ENCODE measurements at places on chromosomes 3 and 15.

- DNase-seq: no peak
Observed at GRCh38 chr3:2097641-2098191, 950 bp upstream of the CNTN4 start.

DNA sequence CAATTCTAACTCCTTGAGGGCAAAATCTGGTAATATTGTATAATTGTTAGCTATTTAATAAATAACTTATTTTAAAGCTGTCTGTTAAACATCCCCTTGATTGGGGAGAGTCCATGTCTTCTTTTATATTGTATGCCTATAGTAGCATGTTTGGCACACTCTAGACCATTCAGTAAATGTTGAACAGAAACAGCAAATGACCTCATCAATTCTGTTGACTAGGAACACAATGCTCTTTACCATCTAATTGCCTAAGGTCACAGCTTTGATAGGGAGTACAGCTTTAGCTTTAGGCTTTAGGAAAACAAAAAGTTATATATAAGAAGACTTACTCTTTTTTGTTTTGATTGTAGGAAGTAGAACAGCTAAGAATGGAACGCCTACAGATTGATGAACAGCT is 27.0 kb downstream of the DNAJC19 start:
- DNase-seq: no peak

DNA sequence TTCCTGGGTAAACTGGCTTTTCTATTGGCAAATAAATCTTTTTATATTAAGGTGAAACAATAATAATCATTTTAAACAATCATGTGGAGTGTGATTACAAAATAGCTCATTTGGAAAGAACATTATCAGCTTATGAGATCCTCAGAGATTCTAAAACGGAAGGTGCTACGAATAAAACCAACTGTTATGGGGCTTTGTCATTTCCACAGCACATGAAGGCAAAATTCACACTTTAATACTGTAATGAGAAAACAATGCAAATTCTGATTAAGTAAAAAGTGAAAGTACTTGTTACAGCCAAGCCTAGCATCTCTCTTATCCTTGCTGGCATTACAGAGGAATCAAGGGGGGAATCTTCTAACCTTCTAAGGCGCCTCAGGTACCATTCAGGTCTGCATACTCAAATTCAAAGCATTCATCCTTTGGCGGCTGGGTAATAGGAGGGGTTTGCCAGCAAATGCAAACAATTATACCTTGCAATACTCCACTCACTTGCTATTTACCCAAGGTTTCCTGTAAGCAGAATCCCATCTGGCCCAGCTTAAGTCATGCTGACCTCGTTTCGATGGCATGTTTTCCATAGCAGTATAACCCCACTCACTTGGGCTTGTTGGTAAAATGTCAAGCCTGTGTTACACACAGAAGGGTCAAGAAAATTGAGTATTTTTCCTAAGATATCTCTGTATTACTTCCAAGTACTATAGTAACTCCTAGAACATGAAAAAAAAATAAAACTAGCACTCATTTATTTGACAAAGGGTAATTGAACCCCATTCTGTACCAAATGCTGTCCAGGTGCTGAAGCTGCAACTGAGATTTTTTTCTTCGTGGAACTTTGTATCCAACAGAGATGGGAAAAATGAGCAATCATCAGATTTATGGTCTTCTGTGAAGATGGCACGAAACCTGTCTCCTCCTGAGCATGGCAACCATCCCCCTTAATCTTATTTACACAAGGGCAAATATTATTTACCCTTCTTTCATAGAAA is 183.7 kb upstream of the LMCD1 start:
- no peak for DNase-seq

DNA sequence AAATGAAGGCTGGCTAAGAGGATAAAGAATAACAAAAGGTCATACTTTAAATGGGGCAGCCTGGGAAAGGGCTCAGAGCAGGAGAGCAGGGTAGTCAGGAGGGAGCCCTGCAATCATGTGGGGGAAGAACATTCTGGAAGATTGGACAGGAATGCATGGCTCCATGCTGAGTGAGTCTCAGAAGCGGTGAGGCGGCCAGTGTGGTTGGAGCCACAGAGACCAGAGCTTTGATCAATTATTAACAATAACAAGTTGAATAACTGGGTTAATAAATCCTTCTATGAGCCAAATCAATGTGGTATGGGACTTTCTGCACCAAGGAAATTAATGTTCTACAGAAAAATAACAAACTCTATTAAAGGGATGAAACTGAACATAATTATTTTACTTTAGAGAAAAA is 57.9 kb upstream of the DCUN1D1 start:
- no peak for DNase-seq

DNA sequence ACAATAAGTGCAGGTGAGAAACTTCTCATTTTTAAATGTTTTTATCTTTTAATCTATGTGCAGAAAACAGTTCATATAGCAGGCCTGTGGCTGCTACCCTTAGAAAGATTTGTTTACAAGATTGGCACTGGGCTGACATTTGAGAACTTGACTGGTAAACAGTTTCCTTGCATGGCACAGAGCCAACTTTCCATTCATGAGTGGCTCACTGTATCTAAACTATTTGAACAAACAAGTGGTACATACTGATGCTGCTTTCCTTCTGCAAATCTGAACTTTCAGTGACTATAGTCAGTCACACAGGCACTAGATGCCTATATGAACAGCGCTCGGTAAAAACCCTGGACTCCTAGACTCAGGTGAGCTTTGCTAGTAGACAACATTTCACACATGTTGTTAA is 6.3 kb upstream of the GTPBP8 start:
- DNase-seq: no peak

Data from NCI-H1694 (cell line).